Activated CD8-positive, alpha-beta T cell treated with anti-CD3 and anti-CD28 coated beads for 36 hours (primary cell): ENCODE measurements at places on chromosomes 1 and 21. TPM values are rescaled to one million over a fixed set of nuclear protein-coding genes. Genes with fewer than 3 reads are reported as not detected.

The LCE1D gene
- total RNA-seq: not detected

The SPRR1B gene
- total RNA-seq: not detected

The TNFRSF18 gene
- 126 TPM for total RNA-seq

- H3K27ac ChIP-seq: no peak overlapping the region
- DNase-seq: no peak
- H3K4me3 ChIP-seq: no peak overlapping the region
- H3K4me1 ChIP-seq: no peaks in the 10 kb centered on the region
- H3K27me3 ChIP-seq: no peaks in the 10 kb centered on the region
Observed at GRCh38 chr1:95388031-95388430, 154.0 kb downstream of the RWDD3 start.

DNA sequence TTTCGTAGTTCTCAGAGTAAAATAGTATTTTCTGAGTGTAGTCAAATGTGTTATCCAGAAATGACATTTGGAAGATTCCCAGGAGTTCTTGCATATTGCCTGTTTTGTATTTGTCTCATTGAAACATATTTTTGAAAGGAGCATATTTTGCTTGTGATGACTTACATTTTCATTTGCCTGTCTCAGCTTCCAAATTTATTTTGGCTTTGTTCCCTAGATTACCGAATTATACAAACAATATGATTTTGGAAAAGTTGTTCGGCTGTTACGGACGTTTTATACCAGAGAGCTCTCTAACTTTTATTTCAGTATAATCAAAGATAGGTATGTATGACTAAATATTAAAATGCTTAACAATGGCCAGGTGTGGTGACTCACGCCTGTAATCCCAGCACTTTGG is 46.0 kb downstream of the IARS2 start:
- H3K4me3 ChIP-seq: no peak overlapping the region
- H3K36me3 ChIP-seq: peaks cover 39% of the 10 kb centered on the region
- no peak for DNase-seq
- no peak overlapping the region for H3K27ac ChIP-seq
- H3K27me3 ChIP-seq: no peaks in the 10 kb centered on the region

DNA sequence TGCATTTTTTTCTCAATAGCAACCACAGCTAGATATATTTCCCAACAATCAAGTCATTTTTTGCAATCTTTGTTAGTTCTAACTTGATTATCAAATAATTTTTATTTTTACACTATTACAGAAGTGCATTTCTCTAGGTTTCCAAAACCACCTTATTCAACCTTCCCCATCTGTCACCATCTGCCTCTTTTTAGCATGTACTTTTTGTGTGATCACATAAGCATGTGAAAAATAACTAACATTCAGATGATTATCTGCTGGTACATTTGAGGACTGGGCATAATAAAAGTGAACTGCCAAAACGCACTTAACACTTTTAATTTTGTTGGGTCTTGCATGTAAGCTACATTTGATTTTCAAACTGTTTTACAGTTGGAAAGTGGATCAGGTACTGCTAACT is 291.5 kb downstream of the AKT3 start:
- H3K36me3 ChIP-seq: peaks cover 18% of the 10 kb centered on the region
- H3K4me1 ChIP-seq: no peaks in the 10 kb centered on the region
- H3K27ac ChIP-seq: no peak overlapping the region
